ENCODE measurements at places on chromosomes 13 and 19.

- no peak for DNase-seq
These were observed 119.0 kb upstream of the OBI1 start for GRCh38 chr13:78777976-78778375.

DNA sequence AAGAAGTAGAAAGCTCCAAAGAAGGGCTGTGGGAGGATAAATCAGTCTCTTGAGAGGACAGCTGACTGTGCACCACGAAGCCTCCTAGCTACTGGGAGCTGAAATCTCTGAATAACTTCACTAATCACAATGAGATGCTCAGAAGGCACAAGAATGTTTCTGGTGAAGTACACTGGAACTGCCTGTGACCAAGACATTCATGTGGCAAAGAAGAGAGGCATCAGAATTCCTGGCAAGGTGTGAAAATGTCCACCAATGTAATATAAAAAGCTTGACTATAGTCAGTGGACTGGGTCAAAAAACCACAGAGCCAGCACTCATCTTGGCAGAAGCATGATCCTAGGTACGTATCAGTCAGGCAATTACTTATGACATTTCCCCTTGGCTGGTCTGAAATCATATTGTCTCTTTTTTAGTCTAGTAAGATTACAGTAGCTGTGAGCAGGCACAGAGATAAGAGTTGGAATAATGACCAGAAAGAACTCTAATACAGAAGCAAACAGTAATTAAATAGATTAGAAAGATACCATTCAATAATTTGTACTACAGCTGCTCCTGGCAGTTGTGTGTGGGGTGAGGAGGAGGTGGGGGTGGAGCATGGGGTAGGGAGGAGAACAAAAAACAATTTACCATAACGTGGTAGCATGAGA is 434.7 kb downstream of the DIAPH3 start:
- no peak for DNase-seq

GRCh38 chr19:43700395-43701000 is 15.4 kb upstream of the IRGC start:
- DNase-seq = no peak

DNA sequence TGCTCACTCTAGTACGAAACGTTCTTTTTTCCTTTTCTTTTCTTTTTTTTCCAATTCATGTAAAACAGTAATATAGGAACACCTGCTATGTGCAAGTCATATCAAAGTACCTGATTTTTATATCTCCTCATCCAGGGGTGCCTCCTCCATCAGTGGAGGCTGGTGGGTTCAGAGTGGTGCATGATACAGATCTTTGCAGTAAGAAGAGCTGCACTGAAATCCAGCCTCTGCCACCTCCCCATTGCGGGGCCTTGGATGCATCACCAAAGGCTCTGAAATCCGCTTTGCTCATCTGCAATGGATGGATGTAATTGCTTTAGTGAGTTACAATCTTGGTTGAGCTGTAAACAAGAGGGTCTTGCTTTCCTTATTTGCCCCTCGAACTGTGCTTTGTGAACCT is 38.3 kb downstream of the GPR12 start:
- DNase-seq = no peak

DNA sequence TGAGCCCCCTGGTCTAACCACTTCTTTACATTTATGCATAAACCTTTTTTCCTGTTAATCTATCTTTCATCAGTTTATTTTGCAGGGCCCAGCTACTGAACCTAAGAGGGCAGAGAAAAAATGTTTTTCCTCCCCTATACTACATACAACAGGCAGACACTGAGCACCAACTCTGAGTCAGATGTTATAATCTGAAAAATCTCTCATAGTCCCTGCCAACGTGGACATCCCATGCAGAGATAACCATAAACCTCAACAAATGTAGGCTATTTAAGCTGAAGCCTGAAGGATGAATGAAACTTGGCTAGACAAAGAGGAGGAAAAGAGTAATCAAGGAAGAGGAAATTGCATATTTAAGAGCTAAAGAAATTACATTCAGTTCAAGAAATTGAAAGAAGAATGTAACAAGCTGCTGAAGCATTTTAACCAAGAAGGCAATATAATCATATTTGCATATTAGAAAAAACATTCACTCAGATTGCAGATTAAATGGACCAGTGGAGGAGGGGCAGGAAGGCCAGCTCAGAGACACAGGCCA is 2.6 kb downstream of the NEK3 start:
- DNase-seq = no peak

GRCh38 chr13:31722673-31723072 is 16.7 kb upstream of the RXFP2 start:
- DNase-seq = no peak

- no peak for DNase-seq
These were observed 1.9 kb upstream of the TEKTIP1 start for GRCh38 chr19:3537101-3537437.

DNA sequence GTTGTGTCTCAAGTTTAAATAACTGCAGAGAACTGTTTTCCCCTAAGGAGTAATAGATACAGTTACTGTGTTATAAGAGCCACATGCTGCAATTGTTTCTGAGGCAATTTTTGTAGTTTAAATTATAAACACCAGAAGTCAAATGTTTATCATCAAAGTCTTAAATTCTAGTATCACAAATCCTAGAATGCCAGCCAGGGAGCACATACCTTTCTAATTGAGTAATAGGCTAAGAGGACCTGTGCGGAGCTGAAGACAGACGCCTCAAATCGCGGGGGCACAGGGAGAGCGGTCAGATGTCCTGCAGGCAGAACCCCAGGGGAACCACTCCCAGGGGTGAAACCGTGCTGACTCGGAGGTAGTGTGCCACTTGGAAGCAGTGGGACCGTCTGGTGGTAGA is 65.2 kb upstream of the TNFRSF19 start:
- DNase-seq = no peak

DNA sequence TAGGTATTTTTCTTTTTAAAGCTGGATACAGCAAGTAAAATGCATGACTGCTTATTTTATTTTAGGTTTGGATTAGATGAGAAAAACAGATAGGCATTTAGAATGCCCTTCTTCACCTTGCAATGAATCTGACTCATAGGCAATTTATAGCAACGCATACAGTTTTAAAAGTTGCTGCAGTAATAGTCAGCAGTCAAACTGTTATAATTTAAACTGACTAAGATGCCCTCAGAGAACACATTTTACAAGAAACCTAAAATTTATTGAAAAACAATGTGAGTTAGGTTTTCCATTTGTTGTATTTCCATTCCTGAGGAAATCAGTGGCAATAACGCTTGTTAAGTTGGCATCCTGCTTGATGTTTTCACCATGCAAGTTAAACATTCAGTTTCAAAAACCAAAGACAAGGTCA is 1128.2 kb upstream of the PCDH9 start:
- DNase-seq = no peak

DNA sequence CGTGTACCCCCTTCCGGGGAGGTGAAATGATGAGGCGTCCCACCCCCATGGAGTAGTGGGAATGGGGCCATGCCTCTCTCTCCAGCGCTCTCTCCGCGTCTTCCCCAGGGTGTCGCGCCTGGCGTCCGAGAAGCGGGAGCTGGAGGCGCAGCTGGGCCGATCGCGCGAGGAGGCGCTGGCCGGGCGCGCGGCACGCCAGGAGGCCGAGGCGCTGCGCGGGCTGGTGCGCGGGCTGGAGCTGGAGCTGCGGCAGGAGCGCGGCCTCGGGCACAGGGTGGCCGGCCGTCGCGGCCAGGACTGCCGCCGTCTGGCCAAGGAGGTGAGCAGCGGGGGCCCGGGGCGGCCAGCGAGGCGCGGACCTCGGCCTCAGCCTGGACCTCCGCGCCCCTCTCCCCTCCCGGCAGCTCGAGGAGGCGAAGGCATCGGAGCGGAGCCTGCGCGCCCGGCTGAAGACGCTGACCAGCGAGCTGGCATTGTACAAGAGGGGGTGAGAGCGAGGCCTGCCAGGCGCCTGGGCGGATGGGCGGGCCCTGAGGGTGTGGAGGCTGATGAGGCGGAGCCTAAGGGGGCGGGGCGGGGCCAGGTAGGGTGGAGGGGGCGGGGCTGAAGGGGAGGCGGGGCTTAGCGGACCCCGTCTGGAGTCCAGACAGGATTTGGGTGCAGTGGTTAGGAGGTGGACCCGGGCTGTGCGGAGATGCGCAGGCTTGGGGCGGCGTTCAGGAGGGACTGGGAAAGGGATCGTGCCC is 7.7 kb downstream of the PGLYRP1 start:
- no peak for DNase-seq

GRCh38 chr19:19460761-19461265 is 54.5 kb downstream of the TSSK6 start:
- no peak for DNase-seq

- no peak for DNase-seq
These were observed 219.9 kb upstream of the IRS2 start for GRCh38 chr13:110006304-110006703.

DNA sequence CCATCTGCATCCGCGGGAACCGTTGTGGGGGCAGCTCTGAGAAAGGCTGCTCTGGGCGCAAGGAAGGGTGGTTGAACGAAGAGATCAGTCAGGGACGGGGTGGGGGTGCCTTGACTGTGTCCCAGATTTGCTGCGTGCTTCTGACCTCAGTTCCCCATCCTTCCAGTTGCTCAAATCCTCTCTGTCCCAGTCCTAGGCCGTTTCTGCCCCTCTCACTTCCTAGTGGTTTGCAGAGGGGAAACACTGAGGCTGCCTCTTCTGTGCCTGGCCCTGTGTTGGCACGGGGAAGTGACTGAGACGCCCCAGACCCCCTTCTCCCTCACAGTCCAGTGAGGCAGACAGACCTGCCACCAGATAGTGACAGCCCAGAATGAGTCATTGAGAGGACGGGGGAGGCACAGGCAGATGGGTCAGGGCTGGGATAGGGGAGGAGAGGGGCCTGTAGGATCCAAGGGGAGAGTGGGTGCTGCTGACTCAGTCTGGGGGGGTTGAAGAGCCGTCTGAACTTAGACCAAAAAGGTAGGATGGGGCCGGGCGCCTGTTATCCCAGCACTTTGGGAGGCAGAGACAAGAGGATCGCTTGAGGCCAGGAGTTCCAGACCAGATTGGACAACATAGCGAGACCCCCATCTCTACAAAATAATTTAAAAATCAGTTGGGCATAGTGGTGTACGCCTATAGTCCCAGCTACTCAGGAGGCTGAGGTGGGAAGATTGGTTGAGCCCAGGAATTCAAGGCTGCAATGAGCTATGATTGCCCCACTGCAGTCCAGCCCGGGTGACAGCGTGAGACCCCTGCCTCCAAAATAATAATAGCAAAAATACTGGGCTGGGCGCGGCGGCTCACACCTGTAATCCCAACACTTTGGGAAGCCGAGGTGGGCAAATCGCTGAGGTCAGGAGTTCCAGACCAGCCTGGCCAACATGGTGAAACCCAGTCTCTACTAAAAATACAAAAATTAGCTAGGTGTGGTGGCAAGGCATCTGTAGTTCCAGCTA is 26.5 kb downstream of the NUMBL start:
- no peak for DNase-seq

GRCh38 chr19:45800070-45800553 is 7.5 kb upstream of the DMWD start:
- DNase-seq = no peak

DNA sequence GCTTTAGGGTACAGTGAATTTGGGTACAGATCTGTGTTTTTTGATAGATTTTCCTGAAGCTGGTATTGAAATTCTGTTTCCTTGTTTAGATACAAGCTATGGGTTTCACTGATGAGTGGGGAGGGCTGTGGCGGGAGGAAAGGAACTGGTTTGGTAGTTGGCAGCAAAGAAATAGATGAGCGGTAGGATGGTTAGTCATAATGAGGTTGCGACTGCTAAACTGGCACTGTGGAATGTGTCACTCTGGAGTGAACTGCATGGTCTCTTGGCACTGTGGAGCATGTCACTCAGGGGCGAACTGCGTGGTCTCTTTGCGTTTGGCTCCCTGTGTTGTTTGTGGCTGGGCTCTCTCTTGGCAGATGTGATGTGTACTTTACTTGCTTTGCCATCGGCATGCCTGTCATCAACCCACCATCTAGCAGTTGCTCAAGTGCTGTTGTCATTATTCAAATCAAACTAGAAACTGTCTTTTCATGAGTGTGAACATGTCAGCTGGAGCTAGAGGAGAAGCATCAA is 82.1 kb downstream of the ATP8A2 start:
- no peak for DNase-seq

DNA sequence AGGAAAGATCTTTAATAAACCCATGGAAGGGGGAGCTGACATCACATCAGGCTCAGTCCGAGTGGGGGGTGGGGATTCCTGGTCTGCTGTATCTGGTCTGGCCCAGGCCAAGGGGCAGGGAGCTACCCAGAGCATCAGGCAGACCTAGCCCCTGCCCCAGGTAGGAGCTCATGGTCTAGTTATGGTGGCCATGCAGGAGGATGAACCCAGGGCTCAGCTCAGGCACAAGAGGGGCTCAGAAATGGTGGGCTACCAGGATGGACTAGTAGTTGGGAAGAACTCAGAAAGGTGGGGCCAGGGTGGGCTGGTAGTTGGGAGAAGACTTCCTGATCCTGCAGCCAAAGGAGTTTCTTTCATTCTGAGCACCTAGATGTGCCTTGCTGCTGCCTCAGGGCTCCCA is 14.3 kb downstream of the VSTM2B start:
- DNase-seq = no peak

Data from SJSA1 (cell line).